ENCODE measurements at places on chromosomes 2 and 18. TPM values are rescaled to one million over a fixed set of nuclear protein-coding genes. Genes with fewer than 3 reads are reported as not detected.

DNA sequence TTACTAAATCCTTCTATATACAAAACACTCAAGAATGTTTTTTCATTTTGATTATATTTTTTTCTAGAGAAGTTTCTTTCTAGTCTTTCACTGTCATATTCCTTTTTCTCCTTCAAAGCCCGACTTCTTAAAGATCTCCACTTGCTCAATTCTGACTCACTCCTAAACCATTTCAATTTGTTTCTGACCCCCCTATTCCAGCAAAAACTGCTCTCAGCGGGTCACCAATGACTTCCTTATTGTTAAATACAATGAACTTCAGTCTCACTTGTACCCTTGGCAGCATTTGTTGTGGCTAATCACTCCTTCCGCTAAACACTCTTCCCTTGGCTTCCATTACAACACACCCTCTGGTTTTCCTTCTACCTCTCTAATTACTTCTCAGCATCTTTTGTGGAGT, 111.1 kb upstream of the RBBP8 start:
- DNase-seq: no peak

UGT1A10 gene
- not detected for total RNA-seq

- DNase-seq: no peak
Measured at GRCh38 chr2:40450066-40450795, 1.7 kb downstream of the SLC8A1 start.

ABCB6 gene
- 17.4 TPM for total RNA-seq

LOXL3 gene
- 8.2 TPM for total RNA-seq

SERPINB4 gene
- total RNA-seq: not detected

Measured in esophagus muscularis mucosa (tissue), 4 donors.